ENCODE measurements at places on chromosomes 6 and 20.

DNA sequence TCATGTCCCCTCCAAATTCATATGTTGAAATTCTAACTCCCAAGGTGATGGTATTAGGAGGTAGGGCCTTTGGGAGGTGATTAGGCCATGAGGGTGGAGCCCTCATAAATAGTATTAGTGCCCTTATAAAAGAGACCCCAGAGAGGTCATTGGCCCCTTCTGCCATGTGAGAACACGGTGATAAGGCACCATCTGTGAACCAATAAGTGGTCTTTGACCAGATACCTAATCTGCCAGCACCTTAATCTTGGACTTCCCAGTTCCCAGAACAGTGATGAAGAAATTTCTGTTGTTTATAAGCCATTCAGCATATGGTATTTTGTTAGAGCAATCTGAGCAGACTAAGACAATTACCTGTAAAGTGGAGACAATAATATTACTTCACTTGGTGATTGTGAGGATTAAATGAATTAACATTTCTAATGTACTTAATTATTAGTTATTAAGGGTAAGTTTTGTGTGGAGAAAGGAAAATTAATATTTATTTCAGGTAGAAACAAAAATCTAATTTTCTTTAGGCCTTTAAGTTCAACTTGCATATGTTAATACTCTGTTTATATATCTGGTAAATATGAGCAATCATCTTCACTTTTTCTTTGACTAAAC lies 7.1 kb downstream of the RNF182 start:
- DNase-seq, result no peak

GRCh38 chr20:31494131-31494530 lies 19.0 kb downstream of the REM1 start:
- peak; percentile 35 for DNase-seq

DNA sequence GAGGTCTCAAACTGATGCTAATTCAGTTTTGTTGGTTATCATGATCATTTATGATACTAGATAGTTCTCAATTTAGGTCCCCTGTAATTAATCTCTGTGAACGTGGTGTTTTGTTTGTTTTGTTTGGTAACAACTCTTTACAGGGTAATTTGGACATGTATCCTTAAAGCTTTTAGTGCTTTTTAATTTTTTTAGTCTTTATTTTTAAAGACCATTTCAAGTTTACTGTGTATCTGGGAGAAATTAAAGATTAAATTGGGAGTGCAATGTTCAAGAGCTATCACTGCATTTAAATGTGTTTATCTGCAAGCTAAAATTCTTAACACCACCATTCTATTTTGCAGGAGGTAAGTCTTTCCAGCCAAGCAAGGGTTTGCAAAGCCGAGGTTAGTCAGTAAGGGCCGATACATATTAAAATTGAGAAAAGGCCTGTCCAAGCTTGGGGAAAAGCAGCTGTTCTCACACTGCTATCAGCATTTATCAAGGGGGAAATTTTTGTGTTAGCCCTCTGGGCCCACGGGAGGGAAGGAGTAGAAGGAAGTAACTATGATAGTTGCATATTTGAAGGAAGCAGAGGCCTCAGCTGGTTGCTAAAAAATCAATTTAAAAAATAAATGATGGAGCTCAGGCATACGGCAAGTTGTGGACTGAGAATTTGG lies 59.3 kb upstream of the ZNF217 start:
- no peak for DNase-seq

DNA sequence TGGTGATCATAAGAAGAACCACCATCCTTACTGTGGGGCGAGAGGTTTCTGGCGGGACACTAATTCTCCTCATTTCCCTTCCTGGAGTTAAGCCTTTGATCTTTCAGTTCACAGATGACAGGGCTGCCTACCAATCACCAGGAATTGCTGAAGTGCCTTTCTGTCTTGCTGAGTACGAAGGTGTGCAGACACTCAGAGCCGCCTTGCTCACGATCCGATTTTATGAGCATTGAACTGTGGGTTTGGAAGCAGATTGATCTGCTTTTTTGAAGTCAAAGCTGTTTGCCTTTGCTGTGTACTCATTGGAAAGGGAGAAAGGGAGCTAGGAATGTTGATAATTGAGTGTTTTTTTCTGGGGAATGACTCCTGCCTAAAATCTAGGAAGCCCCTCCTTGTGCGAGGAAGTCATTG lies 129.1 kb upstream of the SALL4 start:
- no peak for DNase-seq

- DNase-seq, result no peak
Measured at GRCh38 chr20:8209061-8209460, 77.0 kb downstream of the PLCB1 start.

DNA sequence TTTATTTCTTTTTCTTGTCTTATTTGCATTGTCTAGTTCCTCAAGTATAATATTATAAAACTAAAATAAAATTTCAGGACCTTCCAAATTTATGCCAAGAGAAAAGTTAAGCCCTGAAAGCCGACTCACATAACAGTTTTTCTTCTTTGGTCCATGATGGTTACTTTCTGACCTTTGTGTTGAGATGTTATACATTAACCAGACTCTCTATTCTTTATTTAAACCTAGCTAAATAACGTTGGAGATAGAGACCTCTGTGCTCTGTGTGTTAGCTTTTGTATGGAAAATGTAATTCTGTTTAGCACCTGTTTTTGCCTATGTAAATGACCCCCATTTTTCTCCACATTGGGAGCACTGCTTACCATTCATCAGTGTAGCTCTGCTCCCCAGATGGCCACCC lies 352.4 kb downstream of the CD109 start:
- DNase-seq, result no peak

DNA sequence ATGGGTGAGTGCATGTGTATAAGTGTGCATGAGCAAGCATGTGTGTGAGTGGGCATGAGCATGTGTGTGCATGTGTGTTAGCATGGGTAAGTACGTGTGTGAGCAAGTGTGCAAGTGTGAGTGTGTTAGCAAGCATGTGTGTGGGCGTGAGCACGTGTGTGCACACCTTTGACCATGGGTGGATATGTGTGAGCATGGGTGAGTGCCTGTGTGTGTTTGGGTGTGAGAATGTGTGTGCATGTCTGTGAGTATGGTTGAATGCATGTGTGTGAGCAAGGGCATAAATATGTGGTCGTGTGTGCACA lies 84.6 kb downstream of the DLL1 start:
- no peak for DNase-seq

- no peak for DNase-seq
Measured at GRCh38 chr6:115947966-115948541, 112.6 kb downstream of the FRK start.
